Suprapubic skin (tissue), 4 donors: ENCODE measurements at places on chromosomes 16 and 17. TPM values are rescaled to one million over a fixed set of nuclear protein-coding genes. Genes with fewer than 3 reads are reported as not detected.

The TOM1L1 gene
- 49.4 TPM for total RNA-seq

The SUPT6H gene
- 123 TPM for total RNA-seq

The MMP28 gene
- total RNA-seq = 76.4 TPM

The TMEM98 gene
- total RNA-seq = 31.3 TPM

DNA sequence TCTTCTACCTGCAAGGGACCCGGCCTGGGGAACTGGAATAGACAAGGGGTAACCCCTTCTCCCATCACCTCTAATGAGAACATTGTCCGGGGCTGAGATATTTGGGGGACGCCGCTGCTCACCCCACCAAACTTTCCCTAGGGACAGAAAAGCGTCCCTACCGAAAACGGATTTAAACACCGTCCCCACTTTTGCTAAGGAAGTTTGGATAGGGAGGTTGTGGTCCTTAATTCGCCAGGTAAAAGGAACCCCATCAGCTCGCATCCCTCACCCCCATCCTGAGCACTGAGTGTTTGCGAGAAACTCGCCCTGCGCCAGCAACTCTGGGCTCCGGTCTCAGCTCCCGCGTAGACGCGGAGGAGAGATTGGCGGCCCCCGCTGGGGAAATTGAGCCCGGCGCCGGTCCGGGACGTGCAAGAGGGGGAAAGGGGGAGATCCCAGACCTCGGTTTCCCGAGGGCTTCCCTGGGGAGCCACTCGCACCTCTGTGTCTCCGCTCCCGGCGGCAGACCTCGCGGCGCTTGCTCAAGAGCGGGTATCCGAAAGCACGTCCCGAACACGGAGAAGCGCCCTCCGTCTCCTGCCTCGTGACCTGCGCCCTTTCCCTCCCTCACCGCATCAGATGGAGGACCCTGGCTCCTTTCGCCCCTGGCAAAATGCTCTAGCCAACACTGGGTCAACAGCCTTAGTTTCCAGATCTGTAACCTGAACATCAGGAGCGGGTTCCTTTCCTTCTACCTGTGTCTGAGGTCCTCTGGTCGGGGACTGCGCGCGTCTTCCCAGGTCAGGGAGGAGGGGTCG, 3.1 kb upstream of the SOX9 start:
- H3K4me1 ChIP-seq = peaks cover 62% of the 10 kb centered on the region
- peaks cover under 1% of the 10 kb centered on the region for H3K36me3 ChIP-seq
- peak; percentile 77 for DNase-seq
- H3K27ac ChIP-seq = peak overlapping the region; percentile 54
- H3K27me3 ChIP-seq = peaks cover 92% of the 10 kb centered on the region

DNA sequence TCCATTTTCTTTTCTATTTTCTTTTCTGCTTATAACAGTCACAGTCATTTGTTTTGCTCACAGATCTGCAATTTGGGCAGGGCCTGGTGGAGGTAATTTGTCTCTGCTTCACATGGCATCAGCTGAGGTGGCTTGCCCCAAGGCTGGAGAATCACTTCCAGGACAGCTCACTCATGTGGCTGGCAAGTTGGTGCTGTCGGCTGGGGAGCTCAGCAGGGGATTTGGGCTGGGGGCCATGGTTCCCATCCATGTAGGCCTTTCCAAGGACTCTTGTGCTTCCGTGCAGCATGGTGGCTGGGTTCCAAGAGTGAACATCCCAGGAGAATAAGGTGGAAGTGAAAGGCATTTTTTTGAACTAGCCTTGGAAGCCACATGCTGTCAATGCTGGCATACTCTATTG, 85.7 kb downstream of the MGAT5B start:
- no peaks in the 10 kb centered on the region for H3K4me1 ChIP-seq
- no peak for DNase-seq
- no peak overlapping the region for H3K4me3 ChIP-seq
- peaks cover 38% of the 10 kb centered on the region for H3K27me3 ChIP-seq
- no peaks in the 10 kb centered on the region for H3K36me3 ChIP-seq

- H3K4me1 ChIP-seq = peaks cover 30% of the 10 kb centered on the region
- no peak for DNase-seq
- H3K36me3 ChIP-seq = no peaks in the 10 kb centered on the region
- H3K27me3 ChIP-seq = no peaks in the 10 kb centered on the region
These were observed 717.8 kb downstream of the WWOX start for GRCh38 chr16:78817200-78817739.

GRCh38 chr17:78934681-78935418, 9.7 kb upstream of the TIMP2 start:
- no peak for DNase-seq
- H3K27ac ChIP-seq = peak overlapping the region; percentile 86
- H3K4me1 ChIP-seq = peaks cover 33% of the 10 kb centered on the region
- peak overlapping the region; percentile 11 for H3K4me3 ChIP-seq

DNA sequence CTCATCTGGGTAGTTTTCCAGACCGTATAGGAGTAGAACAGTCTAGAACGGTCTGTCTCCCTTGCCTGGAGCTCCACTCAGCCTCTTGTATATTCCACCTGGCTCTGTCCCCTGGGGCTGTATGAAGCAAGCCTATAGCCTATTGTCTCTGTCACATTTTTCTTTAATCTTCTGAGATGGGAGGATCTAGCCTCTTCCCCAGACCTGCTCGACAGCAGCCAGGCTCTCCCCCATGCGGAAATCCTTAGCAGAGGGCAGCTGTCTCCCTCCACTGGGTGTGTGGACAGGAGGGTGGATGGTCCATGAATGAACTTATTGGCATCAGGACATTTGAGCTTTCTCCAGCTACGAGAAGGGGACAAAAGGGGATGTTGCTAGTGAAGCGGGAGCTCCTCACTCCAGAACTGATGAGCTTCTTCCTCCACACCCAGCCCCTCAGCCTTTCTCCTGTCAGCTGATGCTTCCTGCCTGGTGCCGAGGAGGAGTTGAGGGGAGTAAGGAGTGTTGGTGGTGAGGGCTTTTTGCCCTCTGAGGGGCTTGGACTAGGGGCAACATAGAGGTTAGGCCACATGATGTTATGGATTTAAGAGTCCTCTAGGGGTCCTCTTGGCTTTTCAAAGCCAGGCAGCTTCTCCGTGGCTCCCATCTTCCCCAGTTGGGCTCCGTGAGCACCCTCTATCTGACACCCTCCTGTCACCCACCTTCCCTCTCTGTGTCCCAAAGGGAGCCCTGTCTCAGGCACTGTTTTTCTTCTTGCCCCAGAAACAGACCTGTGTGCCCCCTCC, 28.0 kb downstream of the ARHGAP23 start:
- no peak for DNase-seq
- H3K4me3 ChIP-seq = no peak overlapping the region
- H3K27me3 ChIP-seq = no peaks in the 10 kb centered on the region
- H3K27ac ChIP-seq = no peak overlapping the region
- H3K4me1 ChIP-seq = peaks cover 63% of the 10 kb centered on the region
- peaks cover 34% of the 10 kb centered on the region for H3K36me3 ChIP-seq

GRCh38 chr17:56890390-56890789, 23.5 kb downstream of the TRIM25 start:
- H3K4me1 ChIP-seq = peaks cover 4% of the 10 kb centered on the region
- peaks cover 89% of the 10 kb centered on the region for H3K36me3 ChIP-seq
- H3K27ac ChIP-seq = no peak overlapping the region
- no peaks in the 10 kb centered on the region for H3K27me3 ChIP-seq
- no peak overlapping the region for H3K4me3 ChIP-seq
- DNase-seq = no peak

DNA sequence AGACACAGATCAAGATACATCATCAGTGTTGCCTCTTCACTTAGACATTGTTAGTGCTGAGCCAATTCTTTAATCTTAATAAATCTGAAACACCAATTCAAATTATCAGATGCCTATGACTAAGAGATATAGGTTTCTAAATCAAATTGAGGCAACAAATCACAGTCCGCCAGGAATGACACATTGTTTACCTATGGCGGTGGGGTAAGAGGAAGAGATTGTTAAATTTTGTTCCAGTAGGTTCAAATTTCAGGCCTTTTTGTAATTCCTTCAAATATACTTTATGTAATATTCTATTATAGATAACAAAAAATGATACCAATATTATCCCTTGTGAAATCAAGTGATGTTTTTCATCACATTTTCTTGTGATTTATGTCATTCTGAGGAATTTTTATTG, 145.9 kb downstream of the CDH8 start:
- H3K36me3 ChIP-seq = no peaks in the 10 kb centered on the region
- DNase-seq = no peak

GRCh38 chr16:84117494-84117843, 727 bp upstream of the MBTPS1 start:
- H3K4me1 ChIP-seq = peaks cover 37% of the 10 kb centered on the region
- H3K36me3 ChIP-seq = no peaks in the 10 kb centered on the region
- no peak for DNase-seq
- no peaks in the 10 kb centered on the region for H3K27me3 ChIP-seq
